ENCODE measurements at places on chromosomes 1 and 21. TPM values are rescaled to one million over a fixed set of nuclear protein-coding genes. Genes with fewer than 3 reads are reported as not detected.

The TCHH gene
- total RNA-seq: under 0.01 TPM

The SPRR2A gene
- total RNA-seq: not detected

The FMO3 gene
- total RNA-seq: 58.6 TPM

The HSPG2 gene
- 12.4 TPM for total RNA-seq

The LRRC3 gene
- total RNA-seq: 1.6 TPM

The OR2G6 gene
- not detected for total RNA-seq

The AIRE gene
- 0.10 TPM for total RNA-seq

The RAD54L gene
- total RNA-seq: 12.7 TPM

The B4GALT2 gene
- 69.8 TPM for total RNA-seq

The KCNE2 gene
- not detected for total RNA-seq

The TNN gene
- total RNA-seq: not detected

The PIK3CD gene
- 16.1 TPM for total RNA-seq

The TEX38 gene
- total RNA-seq: not detected

The STUM gene
- total RNA-seq: not detected

The NR0B2 gene
- not detected for total RNA-seq

The SPRR1A gene
- not detected for total RNA-seq

The TSPEAR gene
- not detected for total RNA-seq

The ARL8A gene
- 18.9 TPM for total RNA-seq

The CFAP141 gene
- total RNA-seq: not detected

The KCNC4 gene
- total RNA-seq: 2.0 TPM

The PLA2G4A gene
- 5.6 TPM for total RNA-seq

The CSF3R gene
- total RNA-seq: not detected

The HSD3B2 gene
- total RNA-seq: not detected

The PLA2G2C gene
- not detected for total RNA-seq

The OLFML2B gene
- 20.3 TPM for total RNA-seq

The OVAAL gene
- total RNA-seq: 0.68 TPM

The GSTM5 gene
- 0.48 TPM for total RNA-seq

The CGN gene
- total RNA-seq: under 0.01 TPM

The SELP gene
- total RNA-seq: not detected

The LCE1A gene
- not detected for total RNA-seq

The BGLAP gene
- total RNA-seq: 17.7 TPM

The AXDND1 gene
- total RNA-seq: not detected

The KRTAP7-1 gene
- not detected for total RNA-seq

The IFNLR1 gene
- 11.7 TPM for total RNA-seq

The ARHGAP30 gene
- not detected for total RNA-seq

The CLEC20A gene
- not detected for total RNA-seq

The CD2 gene
- not detected for total RNA-seq

The CD244 gene
- total RNA-seq: not detected

The A3GALT2 gene
- total RNA-seq: not detected

The FCMR gene
- 1.7 TPM for total RNA-seq

The AJAP1 gene
- 2.2 TPM for total RNA-seq

The RBP7 gene
- not detected for total RNA-seq

The NR1I3 gene
- not detected for total RNA-seq

The SLC1A7 gene
- not detected for total RNA-seq

The CDK18 gene
- total RNA-seq: under 0.01 TPM

The TMEM269 gene
- total RNA-seq: not detected

The DISP1 gene
- total RNA-seq: 4.1 TPM

The VAMP4 gene
- 13.1 TPM for total RNA-seq

The QSOX1 gene
- 62.4 TPM for total RNA-seq

Data from RPMI7951 (cell line).